Activated T-cell treated with anti-CD3 and anti-CD28 coated beads, Interleukin-2, amount 50 U/mL, for 4 hours (primary cell): ENCODE measurements at places on chromosomes 1 and 21.

DNA sequence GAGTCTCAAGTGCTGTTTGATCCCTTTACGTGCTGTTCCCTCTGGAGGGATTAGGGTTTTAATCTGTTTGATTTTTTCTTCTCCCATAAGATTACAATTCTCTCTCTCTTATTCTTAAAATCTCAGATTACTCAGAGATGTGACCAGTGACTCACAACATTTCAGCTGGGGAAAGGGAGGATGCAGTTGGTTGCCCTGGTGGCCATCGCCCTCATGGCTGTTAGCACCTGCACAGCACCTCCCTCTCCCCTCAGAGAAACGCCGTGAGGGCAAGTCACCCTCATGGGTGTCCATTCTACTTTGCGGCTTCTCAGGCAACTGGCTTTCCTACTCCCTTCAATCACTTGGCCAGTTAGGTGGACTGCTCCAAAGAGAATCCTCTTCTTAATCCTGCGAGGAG is 42.4 kb upstream of the KCNA3 start:
- DNase-seq = no peak

DNA sequence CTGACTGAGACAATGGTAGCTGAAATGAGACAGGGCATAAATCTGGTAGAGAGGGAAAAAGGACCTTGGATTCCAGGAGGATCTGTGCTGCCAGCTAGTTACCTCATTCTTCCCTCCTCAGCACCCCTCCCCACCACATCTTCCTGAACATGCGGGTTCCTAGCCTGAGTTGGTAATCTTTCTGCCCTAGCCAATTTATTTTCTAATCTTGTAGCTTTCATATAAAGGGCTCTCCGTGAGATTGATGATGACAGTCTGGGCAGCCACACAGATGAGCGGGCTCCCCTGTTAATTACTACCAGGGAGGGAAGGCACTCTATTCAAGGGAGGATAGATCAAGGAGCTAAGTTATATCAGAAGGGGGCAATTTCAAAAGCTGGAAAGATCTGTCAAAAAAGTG is 20.2 kb downstream of the ARHGEF11 start:
- no peak for DNase-seq

GRCh38 chr21:41933313-41934079 is 20.3 kb downstream of the C2CD2 start:
- no peak for DNase-seq

- DNase-seq = no peak
These were observed 88.3 kb upstream of the ARHGAP29 start for GRCh38 chr1:94325377-94326302.

DNA sequence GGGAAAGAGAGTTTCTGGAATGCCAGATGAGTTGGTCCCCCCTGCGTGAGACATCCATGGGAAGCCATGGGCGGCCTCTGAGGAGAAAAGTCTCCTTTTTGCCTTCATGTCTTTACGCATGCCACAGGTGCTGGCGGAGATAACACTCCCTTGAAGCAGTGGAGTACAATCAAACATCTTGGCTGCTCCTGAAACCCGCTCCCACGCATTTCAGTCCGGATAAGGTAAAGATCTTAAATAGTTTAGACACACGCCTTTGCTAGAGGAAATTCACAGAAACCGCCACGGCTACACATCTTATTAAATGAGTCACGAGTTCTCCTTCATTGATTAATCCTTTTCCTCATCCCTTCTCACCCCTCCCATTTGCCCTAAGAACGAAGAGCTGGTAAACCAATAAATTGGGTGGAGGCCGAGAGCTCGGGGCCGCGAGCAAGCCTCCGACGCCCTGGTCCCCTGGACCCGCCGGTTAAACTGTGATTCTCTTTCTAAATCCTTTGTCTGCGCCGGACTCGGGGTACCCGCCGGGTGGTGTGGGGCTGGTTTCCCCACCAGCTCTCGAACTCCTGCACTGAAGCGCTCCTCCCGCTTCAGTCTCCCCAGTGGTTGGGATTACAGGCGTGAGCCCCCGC is 6.6 kb upstream of the ZNF669 start:
- DNase-seq = peak; percentile 29

GRCh38 chr1:112727716-112728115 is 12.6 kb upstream of the PPM1J start:
- DNase-seq = no peak

- DNase-seq = no peak
These were observed 63.1 kb upstream of the DPT start for GRCh38 chr1:168792142-168792541.

DNA sequence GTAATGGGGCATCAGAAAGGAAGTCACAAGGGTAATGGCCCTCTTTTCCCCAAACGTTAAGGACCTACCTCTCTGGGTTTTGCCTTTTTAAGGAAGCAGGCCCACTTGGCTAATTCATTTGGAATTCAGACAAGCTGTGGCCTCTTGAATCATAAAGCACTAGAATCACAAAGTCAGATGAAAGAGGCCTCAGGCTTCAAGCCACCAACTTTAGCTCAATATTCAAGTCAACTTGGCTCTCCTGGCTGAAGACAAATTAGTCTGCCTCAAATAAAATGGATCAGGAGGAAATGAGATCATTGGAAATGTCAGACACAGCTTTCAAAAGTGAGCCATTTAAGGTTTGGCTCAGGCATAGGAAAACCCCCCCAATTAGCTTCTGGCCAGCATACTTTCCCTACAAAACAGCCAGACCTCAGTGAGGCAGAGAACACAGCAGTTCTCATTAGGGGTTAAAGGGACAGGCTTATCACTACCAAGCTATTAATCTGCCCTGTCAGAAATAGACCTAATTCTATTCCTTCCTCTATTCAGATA is 34.3 kb downstream of the SLC35D1 start:
- DNase-seq = no peak

- DNase-seq = no peak
These were observed 1.6 kb downstream of the CYB5R1 start for GRCh38 chr1:202965422-202965821.

- DNase-seq = no peak
These were observed 168.0 kb downstream of the CYYR1 start for GRCh38 chr21:26405071-26405470.

DNA sequence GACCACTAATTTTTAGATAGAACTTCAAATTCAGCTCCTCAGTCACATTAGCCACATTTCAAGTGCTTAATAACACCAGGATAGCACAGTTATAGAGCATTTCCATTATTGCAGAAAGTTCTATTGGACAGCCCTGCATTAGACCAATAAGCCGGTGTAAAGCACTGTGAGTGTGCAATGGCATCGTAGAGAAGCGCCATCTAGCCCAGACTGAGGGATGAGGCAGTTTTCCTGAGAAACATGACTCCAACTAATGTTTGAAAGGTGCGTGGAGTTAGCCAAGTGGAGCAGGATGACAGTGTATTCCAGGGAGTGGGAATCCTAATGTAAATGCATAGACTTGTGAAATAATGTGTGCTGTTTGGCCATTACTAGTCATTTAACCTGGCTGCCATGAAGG is 7.7 kb downstream of the RPE65 start:
- no peak for DNase-seq

GRCh38 chr1:13513063-13513894 is 524 bp downstream of the LRRC38 start:
- DNase-seq = no peak

DNA sequence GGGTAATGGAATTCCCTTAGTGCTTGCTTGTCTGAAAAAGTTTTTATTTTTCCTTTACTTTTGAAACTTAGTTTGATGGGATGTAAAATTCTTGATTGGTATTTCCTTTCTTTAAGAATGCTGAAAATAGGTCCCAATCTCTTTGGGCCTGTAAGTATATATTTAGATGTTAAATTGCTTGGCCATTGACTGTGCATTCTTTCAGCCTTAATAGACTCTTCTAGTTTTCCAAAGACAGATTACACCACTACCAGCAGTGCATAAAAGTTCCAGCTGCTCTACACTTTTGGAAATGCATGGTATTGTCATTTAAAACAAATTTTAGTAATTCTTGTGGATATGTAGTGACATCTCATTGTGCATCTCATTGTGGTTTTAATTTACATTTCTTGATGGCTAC is 464.8 kb upstream of the USP24 start:
- no peak for DNase-seq
